ENCODE measurements at places on chromosomes 11 and 22.

DNA sequence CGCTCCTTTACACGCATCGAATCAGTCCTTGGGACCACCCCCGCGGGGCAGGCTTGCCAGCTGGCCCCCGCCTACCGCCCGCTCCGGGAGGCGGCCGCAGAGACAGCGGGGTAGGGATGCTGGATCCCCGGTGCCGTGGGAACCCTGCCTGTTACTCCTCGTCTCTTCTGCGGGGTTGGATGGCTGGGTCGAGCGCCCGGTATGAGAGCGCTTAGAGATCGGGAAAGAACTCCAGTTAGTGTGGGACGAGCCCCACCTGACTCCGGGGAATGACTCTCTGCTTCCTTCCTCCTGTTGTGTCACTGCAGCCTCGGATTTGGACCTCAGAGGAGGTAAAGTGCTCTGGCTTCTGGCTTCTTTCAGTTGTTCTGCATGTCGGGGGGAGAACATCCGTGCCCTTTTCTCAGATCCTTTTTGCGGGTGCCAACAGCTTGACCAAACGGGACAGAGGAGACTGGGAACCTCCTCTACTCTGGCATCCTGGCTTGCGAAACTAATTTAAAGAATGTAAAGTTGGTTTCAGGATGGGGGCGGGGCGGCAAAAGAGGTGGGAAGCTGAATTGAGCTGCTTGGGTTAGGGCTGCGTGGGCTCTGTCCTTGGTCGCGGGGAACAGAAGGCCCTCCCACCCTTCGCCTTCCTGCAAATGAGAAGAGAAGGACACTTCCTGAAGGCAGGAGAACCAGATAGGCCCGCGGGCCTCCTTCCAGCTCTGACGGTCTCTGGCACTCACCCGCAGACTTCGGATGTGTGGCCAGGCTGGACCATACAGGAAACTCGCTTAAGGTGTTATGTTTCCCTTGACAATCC, 938 bp downstream of the LAYN start:
- DNase-seq = no peak

GRCh38 chr11:6629892-6630631, 10.8 kb upstream of the TPP1 start:
- DNase-seq = no peak

DNA sequence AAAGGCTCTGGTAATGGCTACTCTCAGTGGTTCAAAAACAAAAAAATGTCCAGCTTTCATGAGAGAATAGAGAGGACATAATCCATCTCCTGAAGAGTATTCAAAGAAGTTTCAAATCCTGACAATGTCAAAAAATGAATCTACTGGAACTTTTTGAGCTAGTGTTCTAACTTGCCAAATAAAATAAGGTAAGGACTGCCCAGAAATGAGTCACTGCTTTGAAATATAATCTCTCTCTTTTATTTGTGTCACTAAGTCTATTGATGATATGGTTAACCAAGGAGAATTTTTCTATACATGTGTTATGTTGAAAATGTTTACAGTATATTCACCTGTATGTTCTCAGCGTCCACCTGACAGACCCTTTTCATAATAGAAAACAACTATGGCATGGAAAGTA, 3.4 kb downstream of the GUCY1A2 start:
- no peak for DNase-seq

DNA sequence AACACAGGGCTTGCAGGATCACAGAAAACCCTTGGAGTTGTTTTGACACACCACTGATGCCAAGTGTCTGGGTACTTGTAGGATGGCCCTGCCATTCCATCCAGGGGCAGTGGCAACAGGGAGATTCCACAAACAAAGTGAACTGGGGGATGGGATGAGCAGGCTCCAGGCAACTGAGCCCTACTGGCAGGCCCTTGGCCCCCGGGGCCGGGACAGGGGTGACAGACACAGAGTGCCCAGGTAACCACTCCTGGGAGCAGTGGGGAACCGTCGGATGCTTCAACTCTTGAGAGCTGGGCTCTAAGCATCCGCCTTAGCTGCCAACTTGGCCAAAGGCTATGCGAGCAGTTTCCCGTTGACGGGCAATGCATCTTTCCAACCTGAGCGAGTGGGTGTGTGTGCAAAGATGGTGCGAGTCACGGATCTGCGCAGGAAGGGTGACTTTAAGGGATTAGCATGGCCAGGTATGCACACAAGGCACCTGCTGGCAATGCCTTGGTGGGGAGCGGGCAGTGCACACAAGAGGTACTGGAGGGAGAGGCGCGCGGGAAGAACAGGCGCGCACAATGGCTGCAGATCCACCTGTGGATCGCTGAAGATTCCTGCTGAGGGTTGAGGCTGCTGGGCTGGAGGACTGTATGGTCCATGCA, 83.1 kb upstream of the PRODH start:
- DNase-seq = no peak

- DNase-seq = no peak
Observed at GRCh38 chr22:39448205-39449054, 8.4 kb upstream of the MGAT3 start.

DNA sequence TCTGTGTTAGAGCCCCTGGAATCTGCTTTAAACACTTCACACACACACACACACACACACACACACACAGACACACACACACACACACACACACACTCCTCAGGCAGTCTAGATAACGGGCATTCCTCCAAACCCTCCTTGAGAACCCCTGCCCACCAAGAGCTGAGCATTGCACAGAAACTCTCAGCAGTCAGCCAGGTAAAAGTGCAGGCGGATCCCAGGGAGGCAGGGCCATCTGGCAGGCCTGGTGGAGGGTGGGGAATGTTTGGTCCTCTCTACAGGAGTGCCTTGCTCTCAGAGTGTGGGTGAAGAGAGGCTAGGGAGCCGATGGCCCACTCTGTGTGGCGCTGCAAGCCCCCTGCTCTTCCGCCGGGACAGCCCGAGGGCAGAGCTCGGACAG, 190.2 kb downstream of the BUD13 start:
- no peak for DNase-seq

DNA sequence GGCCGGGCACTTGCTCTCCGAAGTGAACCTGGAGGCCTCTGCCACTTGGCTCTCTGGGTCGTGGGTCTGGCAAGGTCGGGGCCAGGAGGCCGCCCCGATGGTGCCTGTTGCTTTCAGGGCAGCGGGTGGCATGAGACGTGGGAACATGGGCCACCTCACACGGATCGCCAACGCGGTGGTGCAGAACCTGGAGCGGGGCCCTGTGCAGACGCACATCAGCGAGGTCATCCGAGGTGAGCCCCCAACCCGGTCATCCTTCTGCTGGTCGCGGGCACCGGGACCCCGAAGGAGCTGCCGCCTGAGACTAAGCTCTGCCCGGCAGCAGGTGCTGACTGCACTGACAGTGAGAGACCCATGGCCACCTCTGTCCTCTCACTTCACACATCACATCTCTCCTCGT, 40.0 kb downstream of the SBF1 start:
- DNase-seq = no peak

GRCh38 chr22:50444663-50445062, 30.2 kb downstream of the SBF1 start:
- no peak for DNase-seq

DNA sequence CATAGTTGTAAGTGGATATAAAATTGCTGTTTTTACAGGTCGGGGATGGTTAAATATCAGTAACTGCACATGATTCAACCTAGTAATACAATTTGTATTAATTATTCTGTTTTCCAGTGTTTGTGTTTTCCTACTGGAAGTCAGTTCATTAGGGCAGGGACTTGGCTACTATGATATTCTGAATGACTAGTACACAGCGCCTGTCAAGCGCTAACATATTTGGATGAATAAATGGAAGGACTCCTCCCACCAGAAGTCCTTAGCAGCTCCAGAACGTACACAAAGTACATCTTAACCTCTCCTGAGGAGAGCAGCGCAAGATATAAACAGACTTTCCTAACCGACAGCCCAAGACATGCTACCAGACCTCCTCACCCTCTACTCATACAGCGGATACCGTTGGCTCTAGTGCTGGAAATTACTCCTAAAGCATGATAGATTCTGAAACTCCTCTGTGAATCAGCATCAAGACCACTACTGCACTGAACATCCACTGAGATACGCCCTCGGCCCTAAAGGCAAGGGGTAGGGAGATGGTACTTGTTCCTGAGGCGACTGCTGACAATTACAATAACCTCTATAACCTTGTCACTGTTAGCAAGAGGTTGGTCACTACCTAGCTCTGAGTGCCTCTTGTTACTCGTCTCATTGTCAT, 79.1 kb downstream of the RDX start:
- DNase-seq = no peak

GRCh38 chr11:71251761-71252268, 562 bp downstream of the SHANK2 start:
- no peak for DNase-seq

- no peak for DNase-seq
Observed at GRCh38 chr11:130819625-130820024, 96.7 kb downstream of the SNX19 start.

Measured in central memory CD8-positive, alpha-beta T cell (primary cell).